Stimulated activated CD4-positive, alpha-beta T cell treated with anti-CD3 and anti-CD28 coated beads, Interleukin-2, amount 100 ng/mL, for 4 hours (primary cell): ENCODE measurements at places on chromosomes 13 and 19.

- no peak for DNase-seq
These were observed 31.1 kb upstream of the ZNF599 start for GRCh38 chr19:34804115-34804514.

DNA sequence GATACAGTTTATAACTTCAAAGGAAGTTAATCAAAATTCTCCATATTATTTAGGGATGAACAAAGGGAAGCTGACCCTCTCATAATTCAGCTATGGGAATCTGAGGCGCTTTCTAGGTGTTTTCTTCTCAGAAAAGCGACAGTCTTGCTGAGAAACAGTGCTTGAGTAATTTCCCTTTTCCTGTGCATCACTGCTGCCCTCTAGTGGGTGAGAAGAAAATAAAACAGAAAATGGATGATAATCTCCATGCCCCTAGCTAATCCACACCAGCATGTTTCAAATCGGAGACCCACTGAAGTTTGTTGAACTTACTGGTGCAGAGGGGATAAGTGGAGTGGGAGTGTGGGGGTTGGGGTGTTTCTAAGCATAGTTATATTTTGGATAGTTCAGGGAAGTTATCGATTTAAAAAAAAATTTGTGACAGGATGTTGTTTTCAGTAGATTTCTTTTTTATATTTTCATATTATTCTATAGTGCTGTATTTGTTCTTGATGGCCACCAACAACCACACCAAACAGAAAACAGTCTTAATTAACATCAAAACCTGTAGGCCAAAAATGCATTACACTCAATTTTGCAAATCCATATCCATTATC lies 21.4 kb downstream of the LCP1 start:
- peak; percentile 24 for DNase-seq

DNA sequence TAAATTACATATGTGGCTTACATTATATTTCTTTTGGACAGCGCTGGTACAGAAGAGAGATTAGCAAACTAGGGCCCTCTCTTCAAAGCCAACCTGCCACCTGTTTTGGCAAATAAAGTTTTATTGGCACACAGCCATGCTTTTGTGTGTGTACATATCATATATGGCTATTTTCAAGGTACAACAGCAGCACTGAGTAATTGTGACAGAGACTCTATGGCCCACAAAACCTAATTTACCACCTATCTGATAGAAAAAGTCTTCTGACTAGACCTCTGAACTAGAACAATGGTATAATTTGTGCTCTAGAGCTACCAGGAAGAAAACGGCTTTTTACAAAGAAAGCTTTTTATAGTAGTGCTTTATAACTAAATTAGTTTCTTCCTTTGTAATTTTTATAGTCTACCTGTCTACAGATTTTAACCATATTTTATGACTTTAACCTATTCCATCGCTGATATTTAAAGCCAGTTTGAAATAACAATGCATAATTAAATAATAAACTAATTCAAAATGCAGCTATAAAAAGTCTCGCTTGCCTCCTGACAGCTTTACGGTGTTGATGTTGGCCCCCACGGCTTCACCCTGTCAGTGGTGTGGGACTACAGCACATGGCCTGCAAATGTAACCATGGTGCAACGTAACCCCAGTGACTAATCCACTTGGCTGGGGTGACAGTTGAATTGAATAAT lies 17.7 kb upstream of the DPY19L3 start:
- no peak for DNase-seq

GRCh38 chr13:98476538-98476966 lies 100.4 kb downstream of the STK24 start:
- DNase-seq, result peak; percentile 84

DNA sequence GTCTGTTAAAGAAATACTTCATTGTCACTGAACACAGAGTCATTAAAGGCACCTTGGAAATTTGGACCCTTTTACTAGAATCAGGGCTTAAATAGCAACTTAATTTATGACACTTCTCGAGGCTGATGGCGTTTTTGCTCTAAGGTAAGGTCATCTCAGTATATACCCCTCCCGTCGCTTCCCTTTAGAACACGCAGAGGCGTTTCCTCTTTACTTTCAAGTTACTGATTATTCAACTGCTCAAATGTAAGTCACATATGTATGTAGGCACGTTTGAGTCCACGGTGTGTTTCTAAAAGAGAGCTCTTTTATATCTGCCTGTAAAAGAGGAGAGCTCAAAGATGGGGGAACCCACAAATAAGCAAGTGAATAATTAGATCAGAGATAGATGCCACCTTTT lies 181.5 kb downstream of the TSHZ3 start:
- DNase-seq, result no peak

DNA sequence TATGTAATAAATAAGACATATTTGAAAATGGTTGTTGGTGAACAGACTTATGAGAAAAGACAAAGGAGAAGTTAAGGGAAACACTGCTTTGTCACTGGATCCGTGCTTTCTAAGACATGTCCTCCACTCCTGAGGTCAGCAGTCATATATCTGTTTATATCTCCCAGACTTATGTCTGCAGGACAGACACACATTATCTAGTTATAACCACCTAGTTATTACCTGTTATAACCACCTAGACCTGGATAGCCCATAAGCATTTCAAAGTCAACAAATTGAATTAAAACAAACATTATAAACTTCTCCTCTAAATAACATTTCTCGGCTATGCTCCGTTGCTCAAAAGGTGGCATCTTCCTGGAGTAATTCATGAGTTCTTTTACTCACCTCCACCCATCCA lies 96.4 kb downstream of the SPRY2 start:
- DNase-seq, result no peak

- no peak for DNase-seq
These were observed 64.6 kb upstream of the RAP2A start for GRCh38 chr13:97369261-97369893.

GRCh38 chr13:99227909-99228688 lies 27.4 kb downstream of the UBAC2 start:
- no peak for DNase-seq

- DNase-seq, result no peak
These were observed 17.5 kb downstream of the ZNF136 start for GRCh38 chr19:12180377-12180776.
